Spinal cord (tissue), 10 donors: ENCODE measurements at places on chromosomes 11 and 22. TPM values are rescaled to one million over a fixed set of nuclear protein-coding genes. Genes with fewer than 3 reads are reported as not detected.

PLEKHB1 gene
- 128 TPM for polyA plus RNA-seq

KRTAP5-2 gene
- not detected for polyA plus RNA-seq

SCARF2 gene
- 21.8 TPM for polyA plus RNA-seq

CRYBB3 gene
- polyA plus RNA-seq = 0.60 TPM

SCN2B gene
- polyA plus RNA-seq = 12.6 TPM

RASD2 gene
- polyA plus RNA-seq = 11.8 TPM
